Vagina (tissue), 2 donors: ENCODE measurements at places on chromosomes 6 and 20. TPM values are rescaled to one million over a fixed set of nuclear protein-coding genes. Genes with fewer than 3 reads are reported as not detected.

WFDC2 gene
- 2.2 TPM for total RNA-seq

CTAGE9 gene
- not detected for total RNA-seq

UST gene
- total RNA-seq = 14.2 TPM

HAO1 gene
- total RNA-seq = not detected

MYB gene
- total RNA-seq = 2.5 TPM

FILIP1 gene
- total RNA-seq = 3.2 TPM

LPIN3 gene
- 82.3 TPM for total RNA-seq

LY6G6D gene
- not detected for total RNA-seq

RIPPLY2 gene
- not detected for total RNA-seq

MOCS1 gene
- total RNA-seq = 14.7 TPM

LBP gene
- 0.98 TPM for total RNA-seq

DEFB124 gene
- total RNA-seq = not detected

HUS1B gene
- total RNA-seq = 0.98 TPM

PKHD1 gene
- total RNA-seq = 0.49 TPM

HM13 gene
- total RNA-seq = 77.8 TPM

TRIM10 gene
- not detected for total RNA-seq

PAX1 gene
- total RNA-seq = not detected

BPIFA1 gene
- not detected for total RNA-seq

UBE2C gene
- total RNA-seq = 7.6 TPM

HLA-DPB1 gene
- 94.8 TPM for total RNA-seq

SPINT4 gene
- total RNA-seq = not detected

RCAN2 gene
- total RNA-seq = 20.9 TPM

DEFB132 gene
- total RNA-seq = not detected

SAYSD1 gene
- total RNA-seq = 10.6 TPM

RBPJL gene
- total RNA-seq = not detected

SAMD10 gene
- total RNA-seq = 11.8 TPM

TPD52L1 gene
- total RNA-seq = 85.0 TPM

EDN3 gene
- 220 TPM for total RNA-seq

MMP24 gene
- total RNA-seq = 0.98 TPM

GPR63 gene
- 2.5 TPM for total RNA-seq

PRKN gene
- 4.9 TPM for total RNA-seq
